Stimulated activated effector memory CD8-positive, alpha-beta T cell treated with anti-CD3 and anti-CD28 coated beads, Interleukin-12 subunit alpha, Interleukin-12 subunit beta, amount 100 ng/mL, for 72 hours (primary cell): ENCODE measurements at places on chromosomes 16 and 17.
A peak's percentile ranks its signal among the peaks of the same experiment; 100 is the strongest.

GRCh38 chr16:22031483-22032083, 23.7 kb downstream of the MOSMO start:
- DNase-seq: no peak

DNA sequence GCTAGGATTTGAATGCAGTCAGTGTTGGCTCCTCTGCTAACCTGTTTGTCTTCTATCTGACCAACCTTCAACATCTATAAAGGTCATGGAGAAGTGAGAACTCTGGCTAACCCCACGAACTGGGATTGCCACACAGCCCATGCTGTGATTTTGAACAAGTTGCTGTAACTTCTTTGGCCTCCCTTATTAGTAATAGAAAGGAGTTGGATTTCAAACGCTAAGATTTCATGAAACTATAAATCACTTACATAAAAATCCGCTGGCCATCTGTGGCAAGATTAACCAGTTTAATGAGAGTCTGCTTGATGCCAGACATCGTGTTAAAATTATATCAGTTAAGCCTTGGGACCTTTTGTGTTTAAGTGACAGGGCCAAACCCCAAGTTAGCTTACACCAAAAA, 53.4 kb downstream of the HSD17B2 start:
- DNase-seq: no peak

- no peak for DNase-seq
These were observed 609.9 kb downstream of the WWOX start for GRCh38 chr16:78709137-78709884.

- peak; percentile 93 for DNase-seq
These were observed 19.9 kb downstream of the CLEC16A start for GRCh38 chr16:10964039-10964890.

DNA sequence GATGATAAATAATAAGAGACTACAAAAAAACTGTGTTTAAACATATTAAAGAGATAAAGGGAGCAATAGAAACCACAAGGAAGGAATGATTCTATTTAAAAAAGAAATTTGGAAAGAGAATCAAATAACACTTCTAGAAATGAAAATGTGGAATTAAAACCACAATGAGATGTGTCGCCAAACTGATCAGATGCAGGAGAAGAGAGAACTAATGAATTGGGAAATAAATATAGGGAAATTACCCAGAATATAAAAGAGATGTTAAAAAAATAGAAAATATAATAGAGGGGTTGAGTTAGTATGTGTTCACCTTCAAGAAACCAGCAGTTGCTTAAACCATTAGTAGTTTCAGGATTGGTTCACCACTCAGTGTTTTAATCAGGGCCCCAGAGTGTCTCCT, 48.7 kb upstream of the ADORA2B start:
- DNase-seq: no peak

GRCh38 chr16:66651474-66651765, 45.1 kb downstream of the CMTM4 start:
- no peak for DNase-seq

GRCh38 chr17:49360796-49361128, 1.3 kb downstream of the ZNF652 start:
- no peak for DNase-seq

DNA sequence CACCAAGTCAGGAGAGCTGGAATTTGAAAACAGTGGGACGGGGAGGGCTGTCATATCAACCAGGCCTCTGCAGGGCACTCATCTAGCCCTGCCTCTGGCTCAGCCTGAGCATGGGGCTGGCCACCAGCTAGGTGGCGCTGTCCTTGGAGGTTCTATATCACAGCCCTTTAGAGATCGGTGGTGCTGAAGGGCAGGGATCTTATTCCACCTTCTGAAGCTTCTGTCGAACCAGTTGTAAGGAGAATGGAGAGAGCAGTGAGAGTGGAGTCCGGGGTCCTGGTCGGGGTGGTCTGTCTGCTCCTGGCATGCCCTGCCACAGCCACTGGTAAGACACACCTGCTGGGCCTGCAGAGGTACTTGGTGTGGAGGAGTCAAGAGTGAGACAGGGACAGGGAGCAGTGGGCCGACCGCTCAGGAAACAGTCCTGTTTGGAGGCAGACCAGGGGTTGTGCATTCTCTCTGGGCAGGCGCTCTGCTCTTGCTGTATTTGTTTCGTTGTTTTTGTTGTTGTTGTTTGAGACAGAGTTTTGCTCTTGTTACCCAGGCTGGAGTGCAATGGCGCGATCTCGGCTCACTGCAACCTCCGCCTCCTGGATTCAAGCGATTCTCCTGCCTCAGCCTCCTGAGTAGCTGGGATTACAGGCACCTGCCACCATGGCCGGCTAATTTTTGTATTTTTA, at the start of gene CES3:
Gene CES3, plus strand, starts transcription at position 202 of the 680 bp plus-strand sequence. Its CDS starts 42 bp downstream, at position 244.
- DNase-seq: peak; percentile 43

- no peak for DNase-seq
These were observed 870.1 kb downstream of the KCNJ2 start for GRCh38 chr17:71039391-71039790.

- DNase-seq: no peak
These were observed 1.7 kb downstream of the GINS2 start for GRCh38 chr16:85686912-85687591.

DNA sequence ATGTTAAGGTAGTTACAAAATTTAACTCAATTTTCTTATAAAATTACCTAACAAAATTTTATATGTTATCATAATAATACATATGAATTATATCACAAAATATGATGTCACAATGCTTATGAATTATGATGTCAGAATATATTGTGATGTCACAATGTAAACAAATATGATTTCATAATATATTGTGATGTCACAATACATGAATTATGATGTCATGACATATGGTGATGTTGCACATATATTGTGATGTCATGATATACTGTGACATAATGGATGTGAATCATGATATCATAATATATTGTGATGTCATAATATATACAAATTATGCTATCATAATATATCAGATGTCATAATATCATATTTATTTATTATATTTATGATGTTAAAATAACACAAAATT, 1879.9 kb downstream of the TP53TG3F start:
- no peak for DNase-seq

- no peak for DNase-seq
These were observed 55.7 kb downstream of the SYNRG start for GRCh38 chr17:37553401-37553966.

DNA sequence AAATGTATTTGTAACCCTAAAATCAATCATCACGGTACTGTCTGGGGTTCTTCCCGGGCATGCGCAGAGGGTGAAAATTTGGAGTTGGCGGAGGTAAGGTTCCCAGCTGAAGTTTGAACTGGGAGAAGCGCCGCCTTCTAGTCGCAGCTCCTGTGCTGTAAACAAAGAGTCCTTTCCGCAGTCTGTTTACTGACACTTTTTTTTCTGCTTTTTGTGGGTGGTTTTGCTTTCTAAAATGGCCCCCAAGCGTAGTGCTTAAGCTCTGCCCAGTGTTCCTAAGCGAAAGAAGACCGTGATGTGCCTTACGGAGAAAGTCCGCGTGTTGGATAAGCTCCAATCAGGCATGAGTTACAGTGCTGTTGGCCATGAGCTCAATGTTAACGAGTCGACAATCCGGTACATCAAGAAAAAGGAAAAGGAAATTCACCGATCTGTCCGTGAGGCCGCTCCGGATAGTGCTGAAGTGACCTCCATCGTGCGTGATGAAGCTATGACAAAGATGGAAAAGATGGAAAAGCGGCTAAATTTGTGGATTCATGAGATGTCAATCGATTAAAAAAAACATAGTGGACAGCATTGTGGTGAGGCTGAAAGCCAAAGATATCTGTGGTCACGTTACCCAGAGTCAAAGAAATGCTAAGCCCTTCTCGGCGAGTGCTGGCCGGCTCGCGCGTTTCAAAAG, 570 bp upstream of the CFDP1 start:
- peak; percentile 57 for DNase-seq

DNA sequence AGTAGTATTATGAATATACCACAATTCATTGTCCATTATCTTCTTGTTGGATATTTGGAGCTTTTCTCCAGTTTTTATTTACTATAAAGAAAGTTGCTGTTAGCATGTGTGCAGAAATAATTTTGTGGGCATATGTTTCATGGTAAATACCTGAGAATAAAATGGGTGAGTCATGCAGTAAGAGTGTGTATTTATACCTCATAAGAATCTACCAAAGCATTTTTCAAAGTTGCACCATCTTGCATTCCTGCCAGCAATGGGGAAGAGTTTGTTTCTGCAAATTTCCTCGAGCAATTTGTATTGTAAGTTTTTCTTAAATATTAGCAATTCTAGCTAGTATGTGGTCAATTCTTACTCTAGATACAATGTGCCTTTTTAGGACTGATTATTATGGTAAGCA, 7.9 kb upstream of the MON1B start:
- no peak for DNase-seq

DNA sequence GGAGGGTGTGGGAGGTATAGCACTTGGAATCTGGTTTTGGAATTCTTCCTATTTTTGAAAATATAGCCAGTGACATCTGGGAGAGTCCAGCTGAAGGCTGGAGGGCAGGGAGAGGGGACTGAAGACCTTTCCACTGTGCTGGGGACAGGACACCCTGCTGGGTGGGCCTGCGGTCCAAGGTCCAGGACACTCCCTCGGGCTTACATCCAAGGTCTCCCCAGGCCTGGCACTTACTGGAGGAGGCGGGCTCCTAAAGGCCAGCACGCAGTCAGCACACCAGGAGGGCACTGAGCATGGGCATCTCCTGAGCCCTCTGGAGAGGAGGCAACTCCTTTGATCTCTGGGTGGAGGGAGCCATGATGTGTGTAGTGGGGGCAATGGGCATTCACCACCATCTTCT, 35.5 kb upstream of the ETV4 start:
- DNase-seq: no peak

GRCh38 chr17:36661047-36661666, 59.8 kb downstream of the MRM1 start:
- DNase-seq: no peak

GRCh38 chr17:81578038-81578441, 25.9 kb upstream of the FAAP100 start:
- DNase-seq: no peak

DNA sequence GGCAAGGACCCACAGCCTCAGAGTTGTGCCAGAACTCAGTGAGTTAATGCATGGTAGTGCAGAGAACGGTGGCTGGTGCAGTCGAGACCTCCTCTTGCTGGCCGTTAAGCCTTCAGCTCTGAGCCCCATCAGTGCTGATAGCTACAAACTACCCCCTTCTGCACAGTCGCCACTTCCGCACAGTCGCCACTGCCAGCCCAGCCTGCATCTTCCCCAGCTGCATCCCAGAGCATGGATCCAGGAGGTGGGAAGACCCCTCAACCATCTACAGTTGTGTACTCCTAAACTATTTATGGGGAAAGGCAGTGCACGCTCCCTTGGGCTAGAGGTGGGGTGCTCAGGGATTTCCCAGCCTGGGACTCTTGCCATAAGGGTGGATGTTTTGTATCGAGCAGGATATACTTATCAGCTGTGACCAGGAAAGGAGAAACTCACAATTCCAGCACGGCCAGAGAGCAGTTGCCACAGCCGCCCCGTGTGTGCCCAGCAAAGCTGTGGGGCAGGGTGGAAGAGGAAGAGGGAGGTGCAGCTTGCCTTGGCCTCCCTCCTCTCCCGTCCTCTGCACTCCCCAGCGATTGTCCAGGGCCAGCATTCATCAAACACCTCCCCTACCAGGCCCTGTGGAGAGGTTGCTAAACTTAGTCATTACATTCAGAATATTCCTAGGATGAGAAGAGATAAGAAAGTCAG, 49.5 kb upstream of the CMIP start:
- DNase-seq: no peak

DNA sequence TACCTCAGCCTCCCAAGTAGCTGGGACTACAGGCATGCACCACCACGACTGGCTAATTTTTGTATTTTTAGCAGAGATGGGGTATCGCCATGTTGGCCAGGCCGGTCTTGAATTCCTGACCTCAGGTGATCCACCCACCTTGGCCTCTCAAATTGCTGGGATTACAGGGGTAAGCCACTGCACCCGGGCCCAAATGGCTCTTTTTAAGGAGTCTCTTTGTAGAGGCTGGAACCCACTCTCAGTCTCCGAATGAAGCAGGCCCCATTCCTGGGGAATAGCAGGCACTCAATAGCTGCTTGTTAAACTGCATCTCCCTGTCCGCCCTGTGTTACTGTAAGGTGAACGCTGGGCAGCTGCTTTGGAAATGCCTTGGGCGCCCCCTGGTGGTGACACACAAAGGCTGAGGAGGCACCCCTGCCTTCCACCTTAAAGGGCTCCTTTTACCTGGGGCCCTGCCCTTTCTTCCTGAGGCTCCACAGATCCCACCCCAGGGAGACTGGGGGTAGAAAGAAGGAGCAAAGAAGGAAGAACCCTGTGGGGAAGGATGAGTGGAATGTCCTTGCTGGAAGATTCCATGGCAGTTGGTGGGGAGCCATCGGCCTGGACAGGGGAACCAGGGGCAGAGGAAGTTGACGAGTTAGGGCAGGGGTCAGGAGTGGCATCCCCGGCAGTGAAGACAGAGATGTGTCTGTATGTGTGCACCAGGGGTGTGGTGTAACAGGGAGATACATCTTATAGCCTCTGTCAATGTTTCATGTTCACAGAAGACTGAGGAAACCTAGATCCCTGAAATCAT, 6.1 kb upstream of the SP2 start:
- peak; percentile 92 for DNase-seq

- no peak for DNase-seq
These were observed 17.2 kb upstream of the TMEM98 start for GRCh38 chr17:32910769-32911168.

- no peak for DNase-seq
These were observed 731 bp upstream of the MKS1 start for GRCh38 chr17:58219789-58220183.

GRCh38 chr16:48687421-48688038, 77.5 kb upstream of the N4BP1 start:
- DNase-seq: peak; percentile 52

DNA sequence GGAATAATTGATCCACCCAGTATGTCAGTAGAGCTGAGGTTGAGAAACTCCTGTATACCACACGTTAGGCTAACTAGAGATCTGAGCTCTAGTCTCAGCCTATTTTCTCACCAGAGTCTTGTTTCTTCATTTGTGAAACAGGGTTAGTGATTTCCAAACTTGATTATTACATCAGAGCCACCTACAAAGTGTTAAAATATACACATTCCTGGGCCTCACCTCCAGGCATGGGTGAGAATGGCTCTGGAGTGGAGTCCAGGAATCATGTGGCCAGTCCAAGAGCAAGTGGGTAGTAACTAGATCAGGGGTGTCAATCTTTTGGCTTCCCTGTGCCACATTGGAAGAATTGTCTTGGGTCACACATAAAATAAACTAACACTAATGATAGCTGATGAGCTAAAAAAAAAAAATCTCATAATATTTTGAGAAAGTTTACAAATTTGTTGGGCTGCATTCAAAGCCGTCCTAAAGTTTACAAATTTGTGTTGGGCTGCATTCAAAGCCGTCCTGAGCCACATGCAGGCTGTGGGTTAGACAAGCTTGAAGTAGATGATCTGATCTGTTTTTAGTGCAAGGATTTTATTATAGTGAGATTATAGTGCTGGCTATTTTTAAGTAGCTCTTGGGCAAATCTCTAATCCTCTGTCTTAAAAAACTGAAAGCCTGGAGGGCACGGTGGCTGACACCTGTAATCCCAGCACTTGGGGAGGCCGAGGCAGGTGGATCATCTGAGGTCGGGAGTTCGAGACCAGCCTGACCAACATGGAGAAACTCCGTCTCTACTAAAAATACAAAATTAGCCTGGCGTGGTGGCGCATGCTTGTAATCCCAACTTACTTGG, 20.4 kb downstream of the PRCD start:
- no peak for DNase-seq
